Activated gamma-delta T cell treated with anti-CD3 and anti-CD28 coated beads, Interleukin-2, amount 50 U/mL, for 16 hours (primary cell): ENCODE measurements at places on chromosomes 7 and 10.

DNA sequence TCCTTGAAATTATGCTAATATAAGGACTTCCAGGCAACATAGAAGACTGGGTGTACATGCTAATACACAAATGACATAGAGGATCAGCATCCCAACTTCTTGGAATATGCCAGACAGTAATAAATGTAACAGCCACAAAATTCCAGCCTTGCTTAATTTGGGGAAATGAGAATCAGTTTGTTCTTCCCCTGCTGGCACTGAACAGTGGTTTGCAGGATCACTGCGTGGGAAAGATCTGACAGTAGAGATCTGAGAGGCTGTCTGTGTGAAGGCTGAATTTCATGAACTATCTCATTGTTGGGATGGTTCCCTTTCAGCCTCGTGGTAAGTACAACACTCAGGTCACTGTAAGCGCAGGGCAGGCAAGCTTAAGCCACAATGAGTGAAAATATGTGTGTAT is 1078.0 kb downstream of the LRMDA start:
- no peak for DNase-seq

DNA sequence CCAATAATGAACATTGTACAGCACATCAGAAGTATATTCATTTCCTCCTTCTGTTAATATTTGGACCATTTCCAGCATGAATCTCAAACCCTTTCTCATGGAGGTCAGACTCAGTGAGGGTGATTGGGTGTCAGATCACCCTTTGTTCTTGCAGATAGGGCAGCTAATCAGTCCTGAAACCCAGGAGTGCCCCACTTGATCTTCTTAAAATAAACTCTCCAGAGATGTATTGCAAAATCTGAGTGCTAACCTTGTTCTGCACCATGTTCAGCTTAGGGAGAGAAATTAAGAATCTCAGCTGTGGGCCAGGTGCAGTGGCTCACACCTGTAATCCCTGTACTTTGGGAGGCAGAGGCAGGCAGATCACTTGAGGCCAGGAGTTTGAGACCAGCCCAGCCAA is 869.4 kb downstream of the TYW1 start:
- no peak for DNase-seq

- DNase-seq = no peak
These were observed 7.7 kb downstream of the AGBL3 start for GRCh38 chr7:134993877-134994456.

DNA sequence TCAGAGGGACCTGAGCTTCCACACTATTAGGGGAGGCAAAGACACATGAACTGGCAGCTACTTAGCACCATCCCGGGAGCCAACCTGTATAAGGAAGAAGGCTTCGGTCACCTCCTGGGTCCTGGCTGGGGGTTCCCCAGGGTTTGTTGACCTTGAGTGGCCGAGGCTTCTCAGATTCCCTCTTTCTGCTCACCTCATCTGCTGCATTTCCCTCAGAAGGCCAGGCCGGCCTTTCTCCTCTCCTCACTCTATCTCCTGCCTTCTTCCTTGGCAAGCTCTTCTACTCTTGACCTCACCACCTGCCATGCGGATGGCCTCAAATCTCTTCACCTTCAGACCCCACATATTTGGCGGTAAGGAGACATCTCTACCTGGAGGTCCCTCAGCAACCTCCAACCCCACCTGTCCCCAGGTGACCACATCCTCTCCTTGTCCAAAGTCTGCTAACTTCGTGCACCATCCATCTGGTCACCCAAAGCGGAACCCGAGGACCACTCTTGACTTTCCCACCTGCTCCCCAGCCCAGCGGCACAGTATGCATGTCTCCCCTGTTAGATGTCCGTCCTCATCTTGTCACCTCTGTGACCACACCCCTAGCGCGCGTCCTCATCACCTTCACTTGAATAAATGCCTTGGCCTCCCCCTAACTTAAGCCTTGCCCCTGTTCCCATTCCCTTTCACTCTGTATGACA is 133.8 kb upstream of the UNC5B start:
- DNase-seq = no peak

- no peak for DNase-seq
These were observed 212.3 kb downstream of the TCERG1L start for GRCh38 chr10:131099028-131099726.

DNA sequence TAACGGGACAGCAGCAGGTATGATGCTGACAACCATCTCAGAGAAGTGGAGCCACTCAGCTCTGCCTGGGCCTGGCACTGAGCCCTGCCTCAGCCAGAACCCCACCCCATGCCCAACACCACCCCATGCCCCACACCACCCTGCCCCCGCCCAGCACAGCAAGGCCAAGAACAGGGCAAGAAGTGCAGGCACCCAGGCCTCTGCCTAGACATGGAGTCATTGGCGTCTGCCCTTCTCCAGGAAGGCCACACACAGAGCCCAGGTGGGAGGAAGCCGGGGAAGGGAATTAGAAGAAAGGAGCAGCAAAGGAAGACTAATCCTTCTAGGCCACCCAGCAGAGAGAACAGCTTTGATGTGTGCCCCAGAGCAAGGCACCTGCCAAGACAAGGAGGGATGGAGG is 18.9 kb downstream of the CAMK2G start:
- no peak for DNase-seq

- no peak for DNase-seq
These were observed 34.5 kb downstream of the WDR37 start for GRCh38 chr10:1090696-1091095.

DNA sequence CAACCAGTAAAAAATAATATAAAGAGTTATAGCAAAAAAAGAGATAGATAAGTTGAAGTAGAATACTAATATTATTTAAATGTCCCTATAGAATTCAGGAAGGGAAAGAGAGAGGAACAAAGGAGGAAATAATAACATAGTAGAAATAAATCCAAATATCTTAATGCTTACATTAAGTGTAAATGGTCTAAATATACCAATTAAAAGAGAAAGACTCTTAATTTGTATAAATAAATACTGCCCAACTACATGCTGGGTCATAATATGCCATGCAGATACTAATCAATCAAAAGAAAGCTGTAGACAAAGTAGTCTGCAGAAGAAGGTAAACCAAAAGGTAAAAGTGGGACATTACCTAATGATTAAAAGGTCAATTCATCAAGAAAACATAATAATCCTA is 43.3 kb upstream of the VIPR2 start:
- DNase-seq = no peak
